EL (cell line): ENCODE measurements at places on chromosomes 7 and 10.
A peak's percentile ranks its signal among the peaks of the same experiment; 100 is the strongest.

DNA sequence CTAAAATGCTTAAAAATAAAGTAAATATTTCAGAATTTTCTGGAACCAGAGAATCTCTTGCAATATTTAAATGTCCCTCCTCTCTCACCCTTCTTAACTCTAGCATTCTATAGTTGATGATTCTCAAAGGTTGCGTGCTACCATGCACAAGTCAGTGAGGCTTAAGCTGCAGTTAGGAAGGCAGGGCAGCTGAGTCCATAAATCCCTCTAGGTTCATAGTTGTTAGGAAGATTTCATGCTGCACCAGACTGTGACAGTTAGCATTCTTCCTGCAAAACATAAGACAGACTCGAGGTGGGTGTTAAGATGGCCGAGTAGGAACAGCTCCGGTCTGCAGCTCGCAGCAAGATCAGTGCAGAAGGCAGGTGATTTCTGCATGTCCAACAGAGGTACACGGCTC lies 70.6 kb downstream of the MET start:
- no peak for DNase-seq

GRCh38 chr10:87635498-87636312 lies 24.0 kb upstream of the PAPSS2 start:
- DNase-seq, result peak; percentile 95

- peak; percentile 77 for DNase-seq
Measured at GRCh38 chr7:41817386-41817785, 114.5 kb upstream of the INHBA start.

GRCh38 chr10:75034131-75034512 lies 77.3 kb upstream of the SAMD8 start:
- DNase-seq, result no peak
